ENCODE measurements at places on chromosomes 5 and 9. TPM values are rescaled to one million over a fixed set of nuclear protein-coding genes. Genes with fewer than 3 reads are reported as not detected.

The BNIP1 gene
- total RNA-seq: 15.9 TPM

The CSF2 gene
- not detected for total RNA-seq

The GLRA1 gene
- total RNA-seq: not detected

The SAPCD2 gene
- 0.67 TPM for total RNA-seq

The NR5A1 gene
- not detected for total RNA-seq

The CTSV gene
- 3.4 TPM for total RNA-seq

GRCh38 chr5:92559781-92560180 lies 1021.2 kb downstream of the NR2F1-AS1 start:
- no peaks in the 10 kb centered on the region for H3K27me3 ChIP-seq
- no peak overlapping the region for H3K27ac ChIP-seq
- no peak for DNase-seq
- H3K4me3 ChIP-seq: no peak overlapping the region

DNA sequence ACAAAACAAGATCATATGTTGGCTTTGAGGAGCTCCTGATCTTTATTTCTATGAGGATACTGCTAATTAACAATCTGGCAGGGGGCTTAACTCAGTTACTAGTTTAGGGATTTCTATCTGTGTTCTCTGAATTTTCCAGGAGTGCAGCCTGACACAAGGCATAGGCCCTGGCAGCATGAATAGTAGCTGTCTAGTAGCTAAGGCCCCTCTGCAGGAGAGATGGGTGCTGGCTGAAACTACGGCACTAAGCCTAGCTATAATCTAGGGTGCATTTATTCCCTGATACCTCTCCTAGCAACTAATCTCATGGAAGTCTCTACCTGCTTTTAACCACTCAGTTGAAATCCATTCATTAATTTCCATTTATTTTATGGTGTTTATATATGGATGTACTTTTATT lies 268.2 kb downstream of the TMEM232 start:
- H3K36me3 ChIP-seq: no peaks in the 10 kb centered on the region
- DNase-seq: no peak
- no peaks in the 10 kb centered on the region for H3K27me3 ChIP-seq
- no peak overlapping the region for H3K4me3 ChIP-seq
- H3K4me1 ChIP-seq: no peaks in the 10 kb centered on the region
- no peak overlapping the region for H3K27ac ChIP-seq

DNA sequence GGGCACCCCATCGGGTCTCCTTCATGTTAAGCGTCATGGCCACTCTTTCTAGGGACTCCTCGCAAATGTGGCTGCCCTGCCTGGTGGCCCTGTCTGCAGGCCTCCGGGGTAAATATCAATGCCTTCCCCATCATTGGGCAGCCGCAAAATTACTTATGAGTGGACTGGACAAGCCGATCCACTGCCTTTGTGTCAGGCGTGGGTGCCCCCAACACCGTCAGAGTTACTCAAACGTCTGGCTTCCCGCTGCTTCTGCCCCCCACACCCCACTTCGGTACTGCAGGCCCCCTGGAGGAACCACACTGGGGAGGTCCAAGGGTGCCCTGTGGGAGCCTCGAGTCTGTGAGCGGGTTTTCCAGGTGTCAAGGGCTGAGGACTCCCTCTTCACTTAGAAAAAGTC lies 3.8 kb downstream of the LHX3 start:
- H3K27ac ChIP-seq: no peak overlapping the region
- H3K4me1 ChIP-seq: no peaks in the 10 kb centered on the region
- H3K36me3 ChIP-seq: no peaks in the 10 kb centered on the region
- DNase-seq: no peak
- no peak overlapping the region for H3K4me3 ChIP-seq
- peaks cover 34% of the 10 kb centered on the region for H3K27me3 ChIP-seq

DNA sequence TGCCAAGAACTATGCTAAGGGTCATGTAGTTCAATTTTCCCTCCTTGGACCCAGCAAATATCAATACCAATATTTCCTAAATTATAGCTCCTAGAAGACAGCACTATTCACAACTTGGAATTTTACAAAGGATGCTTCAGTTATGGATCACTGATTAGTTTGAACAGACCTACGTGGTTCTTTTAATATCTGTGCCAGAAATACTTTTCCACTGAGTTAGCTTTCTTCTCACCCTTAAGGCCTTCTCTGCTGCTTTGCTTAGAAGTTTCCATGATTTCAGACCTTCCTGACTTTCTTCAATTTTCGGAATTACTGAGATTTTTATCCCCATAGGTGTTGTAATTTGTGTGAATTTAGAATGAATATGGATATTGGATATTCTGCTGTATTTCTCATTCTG lies 380.4 kb downstream of the PSAT1 start:
- no peaks in the 10 kb centered on the region for H3K27me3 ChIP-seq
- no peaks in the 10 kb centered on the region for H3K36me3 ChIP-seq
- H3K4me3 ChIP-seq: no peak overlapping the region
- no peaks in the 10 kb centered on the region for H3K4me1 ChIP-seq

DNA sequence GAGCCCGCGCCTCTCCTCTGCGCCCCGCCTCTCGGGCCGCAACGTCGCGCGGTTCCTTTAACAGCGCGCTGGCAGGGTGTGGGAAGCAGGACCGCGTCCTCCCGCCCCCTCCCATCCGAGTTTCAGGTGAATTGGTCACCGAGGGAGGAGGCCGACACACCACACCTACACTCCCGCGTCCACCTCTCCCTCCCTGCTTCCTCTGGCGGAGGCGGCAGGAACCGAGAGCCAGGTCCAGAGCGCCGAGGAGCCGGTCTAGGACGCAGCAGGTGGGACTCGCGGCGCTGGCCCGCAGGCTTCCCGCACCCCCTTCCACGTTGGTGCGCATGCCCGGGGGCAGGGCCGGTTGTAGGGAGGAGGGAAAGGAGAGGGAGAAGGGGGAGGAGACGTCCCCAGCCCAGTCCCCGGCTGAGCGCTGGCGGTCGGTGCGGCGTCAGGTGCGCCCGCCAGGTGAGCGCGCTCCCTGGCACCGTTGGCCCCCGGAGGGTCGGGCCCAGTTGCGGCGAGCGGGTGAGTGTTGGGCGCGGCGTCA lies at the start of gene OCLN:
Gene OCLN (plus strand): TSS at position 400 of the 532 bp plus-strand sequence. CDS start 11,455 bp downstream, outside the sequence.
- H3K4me1 ChIP-seq: peaks cover 5% of the 10 kb centered on the region
- H3K27ac ChIP-seq: peak within 1 kb of the TSS; percentile 94
- no peaks in the 10 kb centered on the region for H3K27me3 ChIP-seq
- DNase-seq: peak; percentile 90

DNA sequence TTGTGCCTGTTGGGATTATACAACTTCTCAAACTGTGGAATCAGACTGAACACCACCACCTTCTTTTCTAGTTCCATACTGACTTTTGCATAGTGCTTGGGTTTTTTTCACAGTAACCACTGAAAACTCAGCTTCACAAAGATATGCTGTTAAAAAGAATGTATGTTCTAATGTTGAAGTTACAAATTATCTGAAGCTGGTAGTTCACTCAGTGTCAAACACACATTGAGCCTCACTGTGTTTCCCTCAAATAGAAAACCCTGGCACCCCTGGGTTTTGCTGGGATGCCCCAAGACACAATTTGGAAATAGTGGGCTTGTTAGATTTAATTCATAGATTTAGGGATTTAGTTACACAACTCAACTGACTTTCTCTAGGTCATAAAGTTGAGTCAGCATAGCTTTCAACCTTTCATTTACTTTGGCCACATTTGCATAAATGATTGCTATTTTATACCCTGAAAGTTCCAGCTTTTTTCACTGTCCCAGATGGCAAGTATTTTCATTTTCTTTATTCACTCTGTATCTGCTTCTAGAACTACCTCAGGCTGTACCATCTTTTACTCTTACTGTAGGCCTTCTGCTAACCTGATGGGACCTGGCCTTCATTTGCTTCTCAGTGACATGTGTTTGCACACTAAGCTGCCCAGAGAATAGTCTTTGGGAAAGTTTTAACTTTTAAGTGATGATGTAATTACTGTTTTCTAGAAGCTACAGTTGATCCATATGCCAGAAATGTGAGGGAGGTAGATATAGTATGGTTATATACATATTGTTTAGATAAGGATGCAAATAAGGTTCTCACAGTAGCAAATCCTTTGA lies 115.1 kb downstream of the CDC42SE2 start:
- H3K27me3 ChIP-seq: no peaks in the 10 kb centered on the region
- H3K4me3 ChIP-seq: no peak overlapping the region
- DNase-seq: no peak
- H3K36me3 ChIP-seq: no peaks in the 10 kb centered on the region

- H3K27me3 ChIP-seq: no peaks in the 10 kb centered on the region
- DNase-seq: no peak
- no peaks in the 10 kb centered on the region for H3K36me3 ChIP-seq
- no peak overlapping the region for H3K4me3 ChIP-seq
These were observed 503.6 kb upstream of the TUSC1 start for GRCh38 chr9:26181836-26182235.

DNA sequence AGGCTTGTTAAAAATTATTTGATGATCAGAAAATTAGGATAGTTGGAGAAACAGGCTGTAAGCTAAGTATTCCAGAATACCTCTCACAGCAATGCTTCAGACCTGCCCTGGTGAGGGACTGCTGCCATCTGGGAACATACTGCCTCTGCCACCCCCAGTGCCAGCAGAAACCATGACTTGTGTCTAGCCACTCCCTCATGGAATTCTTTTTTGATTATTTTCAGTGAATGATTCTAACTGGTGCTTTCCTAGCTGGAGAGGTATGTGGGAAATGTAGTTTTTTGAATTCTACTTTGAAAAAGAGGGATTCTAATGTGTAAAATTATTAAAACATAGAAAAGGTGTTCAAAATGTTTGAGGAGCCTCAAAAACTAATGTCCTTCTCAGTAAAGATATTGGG lies 126.3 kb downstream of the HMHB1 start:
- no peaks in the 10 kb centered on the region for H3K4me1 ChIP-seq
- H3K27me3 ChIP-seq: no peaks in the 10 kb centered on the region
- no peaks in the 10 kb centered on the region for H3K36me3 ChIP-seq
- no peak overlapping the region for H3K27ac ChIP-seq

- no peak overlapping the region for H3K4me3 ChIP-seq
- H3K27ac ChIP-seq: no peak overlapping the region
- DNase-seq: no peak
- no peaks in the 10 kb centered on the region for H3K4me1 ChIP-seq
- H3K27me3 ChIP-seq: no peaks in the 10 kb centered on the region
These were observed 268.9 kb downstream of the PIK3R1 start for GRCh38 chr5:68484307-68485068.

Data from thyroid gland (tissue), 4 donors.